Renal pelvis (tissue), 12 donors: ENCODE measurements at places on chromosomes 1 and 21. TPM values are rescaled to one million over a fixed set of nuclear protein-coding genes. Genes with fewer than 3 reads are reported as not detected.

GRCh38 chr1:115284209-115284608 lies 53.8 kb downstream of the NGF start:
- DNase-seq: no peak

- no peak for DNase-seq
Observed at GRCh38 chr1:111958851-111959250, 30.6 kb downstream of the KCND3 start.

- no peak for DNase-seq
Observed at GRCh38 chr1:100671601-100672000, 47.9 kb upstream of the VCAM1 start.

Gene KIF26B
- polyA plus RNA-seq: 29.9 TPM

Gene SERTAD4
- 2.7 TPM for polyA plus RNA-seq
